ENCODE measurements at places on chromosomes 11 and 22.
A peak's percentile ranks its signal among the peaks of the same experiment; 100 is the strongest.

- no peaks in the 10 kb centered on the region for H3K27me3 ChIP-seq
- H3K36me3 ChIP-seq: no peaks in the 10 kb centered on the region
- no peak overlapping the region for H3K4me3 ChIP-seq
- no peak overlapping the region for H3K27ac ChIP-seq
Observed at GRCh38 chr11:94305146-94305545, 766 bp downstream of the IZUMO1R start.

- H3K27me3 ChIP-seq: no peaks in the 10 kb centered on the region
- H3K36me3 ChIP-seq: no peaks in the 10 kb centered on the region
- peaks cover 8% of the 10 kb centered on the region for H3K4me1 ChIP-seq
- no peak overlapping the region for H3K4me3 ChIP-seq
Observed at GRCh38 chr11:73236205-73236765, 18.2 kb downstream of the P2RY2 start.

- H3K4me1 ChIP-seq: peaks cover 22% of the 10 kb centered on the region
- H3K36me3 ChIP-seq: no peaks in the 10 kb centered on the region
- no peak overlapping the region for H3K4me3 ChIP-seq
- no peak overlapping the region for H3K27ac ChIP-seq
- no peak for DNase-seq
Observed at GRCh38 chr11:90219438-90219837, 3.4 kb downstream of the CHORDC1 start.

DNA sequence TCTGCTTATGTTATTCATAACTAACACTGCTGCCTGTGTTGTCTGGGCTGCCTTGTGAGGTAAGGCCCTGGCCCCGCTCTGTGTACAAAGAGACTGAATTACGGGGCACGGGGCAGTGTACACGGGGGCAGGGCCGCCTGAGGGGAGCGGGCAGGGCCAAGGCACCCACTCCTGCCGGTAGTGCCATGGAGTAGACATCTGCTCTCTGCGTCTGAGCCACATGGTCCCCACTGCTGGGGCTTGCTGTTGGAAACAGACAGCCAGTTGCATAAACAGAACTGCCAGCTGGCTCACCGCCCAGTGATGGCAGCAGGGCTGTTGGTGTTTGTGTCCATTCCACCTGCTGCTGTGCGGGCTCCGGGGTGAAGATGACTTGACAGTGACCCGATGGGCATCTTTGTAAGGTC, 19.8 kb downstream of the FAM118A start:
- H3K27me3 ChIP-seq: no peaks in the 10 kb centered on the region
- no peak overlapping the region for H3K4me3 ChIP-seq
- no peak for DNase-seq
- no peak overlapping the region for H3K27ac ChIP-seq

DNA sequence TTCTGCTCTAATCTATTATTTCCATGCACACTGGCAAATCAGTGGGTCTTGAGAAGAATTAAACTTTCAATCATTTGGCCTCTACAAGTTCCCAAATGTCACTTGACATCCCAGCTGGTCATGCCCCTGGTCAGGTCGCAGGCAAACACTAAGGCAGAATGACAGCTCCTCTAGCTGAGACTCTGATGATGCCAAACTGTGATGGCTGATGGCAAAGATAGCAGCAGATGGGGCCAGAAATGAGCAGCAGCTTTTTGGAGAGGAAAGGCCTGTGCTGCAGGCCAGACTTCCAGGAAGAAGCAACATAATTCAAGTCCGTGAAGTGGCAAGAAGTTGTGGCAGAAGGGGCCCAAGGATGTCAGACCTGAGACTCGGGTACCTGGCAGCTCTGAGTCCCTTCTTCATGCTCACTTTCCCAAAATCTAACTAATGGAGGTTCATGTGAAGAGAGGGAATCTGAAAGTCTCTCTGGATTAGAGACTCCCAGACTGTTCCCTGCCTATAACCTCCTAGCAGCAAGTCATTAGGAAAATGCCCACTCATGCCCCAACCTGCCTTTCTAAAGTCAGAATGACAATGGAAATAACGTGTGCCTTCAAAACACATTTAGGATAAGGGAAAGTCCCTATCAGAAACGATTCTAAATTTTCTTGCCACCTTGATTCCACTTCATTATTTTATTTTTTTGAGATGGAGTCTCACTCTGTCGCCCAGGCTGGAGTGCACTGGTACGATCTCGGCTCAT, 9.4 kb upstream of the PMM1 start:
- no peak for DNase-seq
- no peaks in the 10 kb centered on the region for H3K27me3 ChIP-seq
- H3K4me1 ChIP-seq: no peaks in the 10 kb centered on the region
- H3K36me3 ChIP-seq: peaks cover 11% of the 10 kb centered on the region
- no peak overlapping the region for H3K4me3 ChIP-seq

DNA sequence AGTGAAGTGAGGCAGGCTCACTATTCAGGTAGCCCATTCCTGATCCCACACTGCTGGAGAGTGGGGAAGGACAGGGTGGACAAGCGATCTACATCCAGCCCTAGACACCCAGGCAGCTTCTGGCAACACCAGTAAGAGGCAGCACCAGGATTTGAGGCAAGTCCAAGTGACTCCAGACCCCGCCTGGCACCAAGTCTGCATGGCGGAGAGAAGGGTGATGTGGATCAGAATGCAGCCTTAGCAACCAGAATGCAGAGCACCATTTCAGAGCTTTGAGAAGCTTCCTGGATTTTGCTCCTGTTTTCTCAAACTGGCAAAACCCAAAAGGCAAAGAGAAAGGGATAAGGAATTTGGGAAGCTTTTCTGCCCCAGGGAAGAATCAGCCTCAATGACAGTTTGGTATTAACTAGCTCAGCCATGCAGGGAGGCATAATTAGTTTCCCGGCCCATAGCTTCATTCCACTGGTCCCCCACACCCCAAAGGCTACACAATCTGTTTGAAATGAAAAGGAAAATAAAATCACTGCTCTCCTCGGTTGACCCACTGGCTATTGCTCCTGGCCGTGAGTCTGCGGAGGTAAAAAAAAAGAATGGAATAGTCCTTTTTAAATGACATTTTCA, 17.3 kb downstream of the GALNT18 start:
- no peak overlapping the region for H3K27ac ChIP-seq
- H3K4me3 ChIP-seq: no peak overlapping the region
- no peaks in the 10 kb centered on the region for H3K27me3 ChIP-seq

DNA sequence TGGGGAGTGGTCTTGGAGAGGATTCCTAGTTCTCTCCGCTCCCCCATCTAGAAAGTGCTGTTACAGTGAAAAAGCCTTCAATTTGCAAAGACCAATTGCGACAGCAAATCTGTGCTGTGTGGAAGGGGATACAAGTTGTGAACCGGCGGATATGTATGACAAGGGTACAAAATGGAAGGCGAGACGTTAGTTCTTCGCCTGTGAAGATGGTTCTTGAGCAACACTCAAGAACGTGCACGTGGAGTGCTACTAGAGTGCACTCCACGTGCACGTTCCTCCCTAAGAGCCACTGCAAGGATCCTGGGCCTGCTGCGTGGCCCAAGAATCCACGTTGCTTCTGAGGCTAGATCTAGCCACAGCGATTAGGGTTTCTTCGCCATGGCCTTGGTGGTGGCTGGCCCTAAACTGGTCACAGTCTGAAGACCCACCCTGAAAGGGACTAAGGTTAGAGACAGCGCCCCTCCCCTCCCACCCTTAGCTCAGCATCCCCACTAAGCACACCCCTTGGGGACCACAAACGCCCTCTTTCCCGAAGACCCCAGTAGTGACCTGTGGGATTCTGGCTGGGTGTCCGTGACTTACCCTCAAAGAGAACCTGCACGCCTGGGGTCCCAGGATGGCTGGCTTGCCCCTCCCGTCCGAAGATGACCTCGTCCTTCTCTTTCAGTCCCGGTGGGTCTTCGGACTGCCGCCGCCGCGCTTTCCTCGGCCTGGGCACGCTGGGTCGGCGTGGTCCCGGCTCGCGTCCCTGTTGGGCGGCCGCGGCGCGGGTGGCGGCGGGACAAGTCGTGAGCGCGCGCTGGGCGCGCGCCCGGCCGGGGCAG, 519 bp upstream of the PDE3B start:
- H3K4me3 ChIP-seq: peak overlapping the region; percentile 82
- peaks cover 4% of the 10 kb centered on the region for H3K36me3 ChIP-seq
- no peak for DNase-seq

DNA sequence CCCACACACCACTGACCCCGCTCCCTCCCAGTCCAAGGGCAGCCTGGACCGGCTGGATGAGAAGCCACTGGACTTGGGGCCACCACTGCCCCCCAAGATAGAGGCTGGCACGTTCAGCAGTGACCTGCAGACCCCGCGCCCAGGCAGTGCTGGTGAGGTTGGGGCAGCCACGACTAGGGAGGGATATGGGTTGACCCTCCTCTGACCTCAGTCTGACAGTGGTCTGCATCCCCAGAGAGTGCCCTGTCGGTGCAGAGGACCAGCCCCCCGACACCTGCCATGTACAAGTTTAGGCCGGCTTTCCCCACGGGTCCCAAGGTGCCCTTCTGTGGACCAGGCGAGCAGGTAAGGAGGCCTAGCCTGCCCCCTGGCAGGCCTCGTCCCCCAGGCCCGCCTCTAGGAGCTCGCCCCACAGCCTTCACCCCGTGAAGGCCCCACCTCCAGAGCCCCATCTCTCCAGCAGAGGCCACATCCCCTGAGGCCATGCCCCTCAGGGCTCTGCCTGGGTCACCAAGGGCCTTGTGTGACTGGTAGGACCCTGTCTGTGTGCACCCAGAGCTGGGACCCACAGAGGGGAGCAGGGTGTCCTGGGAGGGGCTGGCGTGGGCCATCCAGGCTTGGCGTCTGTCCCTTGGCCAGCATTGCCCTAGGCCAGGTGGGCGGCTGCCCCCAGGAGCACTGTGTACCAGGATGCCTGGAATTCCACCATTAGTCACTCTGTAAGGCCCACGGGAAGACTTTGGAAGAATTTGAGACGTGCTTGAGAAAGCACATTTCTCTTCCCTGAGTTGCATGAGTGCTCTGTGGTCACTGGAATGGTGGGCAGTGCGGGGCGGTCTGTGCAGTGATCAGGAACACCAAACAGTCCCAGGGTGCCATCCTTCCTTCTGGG, 9.4 kb downstream of the CCDC188 start:
- DNase-seq: no peak
- H3K27me3 ChIP-seq: no peaks in the 10 kb centered on the region
- no peak overlapping the region for H3K4me3 ChIP-seq
- peaks cover 48% of the 10 kb centered on the region for H3K36me3 ChIP-seq

DNA sequence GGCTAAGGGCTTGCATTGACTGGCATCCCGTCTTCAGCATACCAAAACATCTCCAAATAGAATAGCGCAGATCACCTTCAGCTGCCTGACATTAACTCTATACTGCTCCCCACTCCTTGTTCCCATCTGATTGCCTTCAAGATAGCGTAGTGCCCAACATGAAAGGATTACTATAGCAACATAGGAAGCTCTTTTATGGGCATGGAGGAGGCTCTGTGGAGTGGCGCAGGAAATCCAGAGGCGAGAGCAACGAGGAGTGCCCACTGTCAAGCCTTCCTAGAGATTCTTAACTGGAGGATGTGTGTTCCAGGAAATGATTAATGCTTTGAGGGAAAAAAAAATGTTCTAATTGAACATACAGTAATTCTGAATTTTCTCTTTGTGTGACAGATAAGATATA, 213.3 kb downstream of the CADM1 start:
- H3K27me3 ChIP-seq: no peaks in the 10 kb centered on the region
- no peak overlapping the region for H3K27ac ChIP-seq
- no peaks in the 10 kb centered on the region for H3K36me3 ChIP-seq
- peaks cover 5% of the 10 kb centered on the region for H3K4me1 ChIP-seq
- no peak overlapping the region for H3K4me3 ChIP-seq
- DNase-seq: no peak

DNA sequence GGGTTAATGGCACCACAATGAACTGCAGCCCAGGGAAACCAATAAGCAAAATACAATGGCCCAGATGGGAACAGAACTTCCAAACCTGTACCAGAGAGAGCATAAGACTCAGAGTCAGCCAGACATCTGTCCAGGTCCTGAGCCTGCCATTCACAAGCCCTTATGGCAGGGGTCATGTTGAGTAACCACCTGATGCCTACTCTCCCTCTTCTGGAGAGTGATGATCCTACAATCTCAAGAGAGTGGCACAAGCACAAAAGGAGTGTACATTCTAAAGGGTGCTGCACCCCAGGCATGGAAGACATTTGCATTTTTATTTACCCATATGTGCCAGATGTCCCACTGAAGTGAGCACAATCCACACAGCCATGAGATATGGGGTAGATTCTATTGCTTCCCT, 10.6 kb downstream of the TENM4 start:
- no peak overlapping the region for H3K4me3 ChIP-seq
- H3K27me3 ChIP-seq: no peaks in the 10 kb centered on the region
- H3K36me3 ChIP-seq: no peaks in the 10 kb centered on the region
- no peaks in the 10 kb centered on the region for H3K4me1 ChIP-seq
- H3K27ac ChIP-seq: no peak overlapping the region
- no peak for DNase-seq

GRCh38 chr22:40036591-40037225, 42.0 kb downstream of the FAM83F start:
- peak; percentile 75 for DNase-seq
- H3K36me3 ChIP-seq: no peaks in the 10 kb centered on the region
- H3K4me3 ChIP-seq: no peak overlapping the region
- no peaks in the 10 kb centered on the region for H3K27me3 ChIP-seq
- H3K27ac ChIP-seq: no peak overlapping the region

GRCh38 chr11:39174965-39175364, 2284.5 kb downstream of the LRRC4C start:
- no peaks in the 10 kb centered on the region for H3K27me3 ChIP-seq
- DNase-seq: no peak
- H3K27ac ChIP-seq: no peak overlapping the region
- no peak overlapping the region for H3K4me3 ChIP-seq
- H3K36me3 ChIP-seq: no peaks in the 10 kb centered on the region

- DNase-seq: no peak
- no peak overlapping the region for H3K27ac ChIP-seq
- no peaks in the 10 kb centered on the region for H3K36me3 ChIP-seq
- peaks cover 3% of the 10 kb centered on the region for H3K4me1 ChIP-seq
- no peak overlapping the region for H3K4me3 ChIP-seq
Observed at GRCh38 chr22:33832558-33833151, 87.6 kb downstream of the LARGE1 start.

DNA sequence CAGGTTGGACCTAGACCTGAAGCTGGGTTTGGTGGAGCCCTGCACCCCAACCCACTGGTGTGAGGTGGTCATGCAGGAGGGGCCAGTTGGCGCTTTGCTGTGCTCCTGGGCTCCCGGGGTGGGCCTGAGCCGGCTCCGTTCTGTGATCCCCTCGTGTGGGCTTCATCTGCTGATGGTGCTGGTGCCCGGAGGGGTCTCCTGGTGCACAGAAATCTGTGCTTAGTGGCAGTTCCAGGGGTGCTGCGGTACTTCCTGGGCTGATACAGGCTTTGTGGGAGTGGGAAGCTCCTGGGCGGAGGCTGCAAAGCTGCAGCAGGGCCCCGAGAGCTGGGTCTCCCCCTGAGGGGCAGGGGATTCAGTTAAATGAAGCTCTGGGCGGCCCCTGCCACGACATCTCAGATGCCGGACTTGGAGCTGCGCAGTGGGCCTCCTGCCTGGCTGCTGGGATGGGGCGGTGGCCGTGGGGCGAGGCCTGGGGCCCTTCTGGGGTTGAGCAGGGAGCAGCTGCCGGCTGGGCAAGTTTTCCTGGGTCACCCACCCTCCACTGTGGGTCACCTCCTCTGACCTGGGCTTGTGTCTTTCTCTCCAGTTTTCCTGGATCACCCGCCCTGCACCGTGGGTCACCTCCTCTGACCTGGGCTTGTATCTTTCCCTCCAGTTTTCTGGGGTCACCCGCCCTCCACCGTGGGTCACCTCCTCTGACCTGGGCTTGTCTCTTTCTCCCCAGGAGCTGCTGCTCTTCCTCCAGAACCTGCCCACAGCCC, 410.5 kb downstream of the TBC1D22A start:
- DNase-seq: no peak
- peaks cover 6% of the 10 kb centered on the region for H3K4me1 ChIP-seq
- no peak overlapping the region for H3K4me3 ChIP-seq
- no peaks in the 10 kb centered on the region for H3K27me3 ChIP-seq
- no peaks in the 10 kb centered on the region for H3K36me3 ChIP-seq

Data from lung (tissue), 17 donors.